ENCODE measurements at places on chromosomes 1 and 21. TPM values are rescaled to one million over a fixed set of nuclear protein-coding genes. Genes with fewer than 3 reads are reported as not detected.

The DYNLT5 gene
- total RNA-seq: not detected

The C1orf185 gene
- not detected for total RNA-seq

The RNU1-1 gene
- total RNA-seq: under 0.01 TPM

- DNase-seq: no peak
Observed at GRCh38 chr21:15520811-15521643, 208.8 kb upstream of the USP25 start.

DNA sequence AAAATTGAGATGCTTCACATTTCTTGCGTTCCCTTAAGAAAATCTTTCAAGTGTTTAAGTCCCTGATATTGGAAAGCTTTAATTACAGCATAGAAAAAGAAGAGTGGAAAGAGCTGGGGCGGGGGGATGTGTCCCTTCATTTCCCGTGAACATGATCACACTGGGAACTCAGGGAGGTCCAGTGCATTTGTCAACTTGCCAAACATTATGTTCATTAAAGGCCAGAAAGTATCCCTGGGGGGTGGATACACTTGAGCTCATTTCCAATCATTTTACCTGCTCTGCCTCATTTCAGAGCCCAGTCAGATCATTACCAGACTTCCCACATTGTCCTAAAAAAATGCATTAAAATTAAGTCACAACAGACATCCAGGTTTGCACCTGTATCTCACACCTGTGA, 123.6 kb upstream of the KCNJ15 start:
- no peak for DNase-seq

DNA sequence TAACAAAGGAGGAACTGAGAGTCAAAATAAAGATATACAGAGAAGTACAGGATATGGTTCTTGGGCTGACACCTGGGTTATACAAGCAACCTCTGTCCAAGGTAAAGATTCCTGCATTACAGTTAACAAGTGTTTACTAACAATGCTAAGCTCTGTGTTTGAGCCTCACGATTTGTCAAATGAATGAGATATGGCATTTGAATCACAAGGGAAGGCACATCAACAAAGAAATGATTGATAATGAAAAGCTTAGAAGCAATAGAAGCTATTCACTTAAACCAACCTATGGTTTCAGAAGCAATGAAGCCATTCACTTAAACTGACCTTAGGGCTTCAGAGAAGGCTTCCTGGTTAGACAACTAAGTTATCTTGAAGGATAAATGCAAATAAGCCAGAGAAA, 199.5 kb downstream of the AGBL4 start:
- DNase-seq: no peak

- no peak for DNase-seq
Observed at GRCh38 chr1:173128742-173129141, 78.0 kb upstream of the TNFSF18 start.

- DNase-seq: peak; percentile 86
Observed at GRCh38 chr1:158124999-158125398, 55.7 kb upstream of the CD1D start.
